ENCODE measurements at places on chromosomes 3 and 15.
A peak's percentile ranks its signal among the peaks of the same experiment; 100 is the strongest.

- no peak for DNase-seq
Measured at GRCh38 chr3:137385922-137386321, 378.2 kb upstream of the SOX14 start.

DNA sequence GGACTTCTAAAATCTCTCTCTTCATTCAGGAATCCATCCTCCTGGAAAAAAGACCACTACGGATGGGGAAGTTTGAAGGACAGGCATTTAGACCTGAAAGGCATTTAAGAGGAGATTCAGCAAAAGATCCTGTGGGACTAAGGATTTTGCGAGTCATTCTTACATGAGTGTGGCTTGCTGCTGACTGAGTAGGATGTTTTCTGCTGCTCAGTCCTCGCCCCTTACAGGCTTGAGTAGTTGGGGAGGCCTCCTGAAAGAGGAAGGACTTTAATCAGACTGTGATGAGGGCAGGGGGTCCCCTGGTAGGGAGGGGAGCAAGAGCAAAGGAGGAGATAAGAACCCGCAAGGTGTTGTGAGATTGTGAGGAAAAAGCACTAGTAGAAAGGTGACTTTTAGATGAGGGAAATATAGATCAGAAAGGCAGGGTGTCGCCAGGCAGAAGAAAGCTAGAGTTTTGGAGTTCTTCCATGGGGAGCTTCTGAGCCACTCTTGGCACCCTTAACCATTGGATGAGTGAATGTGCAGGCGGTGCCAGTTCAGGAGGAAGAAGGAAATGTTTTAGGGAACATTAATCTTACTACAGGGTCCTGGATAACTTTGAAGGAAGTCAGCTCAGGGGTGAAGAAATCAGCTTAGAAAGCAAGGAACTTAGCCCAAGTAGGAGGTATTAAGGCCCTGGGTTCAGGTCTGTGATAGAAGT lies 171.1 kb downstream of the RORA start:
- DNase-seq, result no peak

GRCh38 chr3:53163444-53164387 lies 2.7 kb downstream of the PRKCD start:
- no peak for DNase-seq

GRCh38 chr3:108341911-108342310 lies 45.6 kb downstream of the HHLA2 start:
- DNase-seq, result no peak

DNA sequence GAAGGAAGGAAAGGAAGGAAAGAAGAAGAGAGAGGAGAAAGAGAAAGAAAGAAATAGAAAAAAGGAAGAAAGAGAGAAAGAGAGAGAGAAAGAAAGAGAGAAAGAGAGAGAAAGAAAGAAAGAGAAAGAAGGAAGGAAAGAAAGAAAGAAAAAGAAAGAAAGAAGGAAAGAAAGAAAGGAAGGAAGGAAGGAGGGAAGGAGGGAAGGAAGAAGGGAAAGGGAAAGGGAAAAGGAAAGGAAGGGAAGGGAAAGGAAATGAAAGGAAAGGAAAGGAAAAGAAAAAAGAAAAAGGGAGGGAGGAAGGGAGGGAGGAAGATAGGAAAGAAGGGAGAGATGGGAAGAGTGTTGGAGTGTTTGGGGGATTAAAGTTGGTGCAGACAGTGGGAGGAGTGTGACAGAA lies 450.1 kb downstream of the GBE1 start:
- DNase-seq, result no peak

GRCh38 chr15:92277776-92278175 lies 115.9 kb upstream of the ST8SIA2 start:
- DNase-seq, result peak; percentile 25

DNA sequence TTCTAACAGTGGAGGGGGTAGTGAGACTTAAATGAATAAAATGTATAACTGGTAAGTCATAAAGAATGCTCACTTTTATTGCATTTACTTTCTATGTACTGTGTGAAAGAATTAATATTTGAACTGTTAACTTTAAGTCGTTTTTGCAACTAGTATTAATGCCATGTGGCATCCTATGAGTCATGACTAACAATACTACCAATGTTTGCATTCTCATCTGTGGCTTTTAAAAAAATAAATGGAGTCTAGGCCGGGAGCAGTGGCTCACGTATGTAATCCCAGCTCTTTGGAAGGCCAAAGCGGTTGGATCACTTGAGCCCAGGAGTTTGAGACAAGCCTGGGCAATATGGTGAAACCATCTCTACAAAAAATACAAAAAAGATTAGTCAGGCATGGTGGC lies 5.2 kb downstream of the C3orf49 start:
- no peak for DNase-seq

DNA sequence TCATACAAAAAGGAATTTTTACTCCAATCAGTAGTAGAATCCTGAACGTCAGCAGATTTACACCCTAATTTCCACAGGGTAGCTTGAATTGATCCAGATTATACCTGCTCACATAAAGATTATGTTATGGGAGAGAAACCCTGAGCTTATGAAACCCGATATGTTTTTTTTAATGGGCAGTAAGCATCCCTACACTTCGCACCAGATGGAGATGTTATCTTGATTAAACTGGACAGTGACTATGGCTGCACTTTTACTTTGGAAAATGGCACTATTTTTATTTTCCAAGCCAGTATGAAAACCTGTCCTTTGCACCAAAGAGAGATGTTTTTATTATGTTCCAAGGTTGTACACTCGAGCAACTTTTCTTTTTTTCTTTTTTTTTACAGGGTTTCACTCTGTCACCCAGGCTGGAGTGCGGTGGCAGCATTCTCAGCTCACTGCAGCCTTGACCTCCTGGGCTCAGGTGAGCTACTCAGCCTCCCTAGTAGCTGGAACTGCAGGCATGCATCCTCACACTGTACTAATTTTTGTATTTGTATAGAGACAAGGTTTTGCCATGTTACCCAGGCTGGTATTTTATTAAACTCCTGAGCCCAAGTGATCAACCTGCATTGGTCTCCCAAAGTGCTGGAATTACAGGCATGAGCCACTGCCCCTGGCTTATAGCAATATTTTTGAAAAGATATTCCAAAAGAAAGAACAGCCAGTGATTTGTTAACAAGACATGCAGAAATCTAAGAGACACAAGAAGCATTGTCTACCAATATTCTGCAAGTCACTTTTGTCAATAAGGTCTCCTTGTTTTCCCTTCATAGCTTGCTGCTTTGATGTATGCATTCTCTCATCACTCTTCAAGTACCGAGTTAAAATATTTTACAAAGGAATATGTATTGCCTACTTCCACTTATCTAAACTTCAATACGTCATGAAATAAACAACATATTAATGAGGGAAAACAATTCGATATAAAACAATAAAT lies 1412.6 kb downstream of the ZPLD1 start:
- DNase-seq, result no peak

DNA sequence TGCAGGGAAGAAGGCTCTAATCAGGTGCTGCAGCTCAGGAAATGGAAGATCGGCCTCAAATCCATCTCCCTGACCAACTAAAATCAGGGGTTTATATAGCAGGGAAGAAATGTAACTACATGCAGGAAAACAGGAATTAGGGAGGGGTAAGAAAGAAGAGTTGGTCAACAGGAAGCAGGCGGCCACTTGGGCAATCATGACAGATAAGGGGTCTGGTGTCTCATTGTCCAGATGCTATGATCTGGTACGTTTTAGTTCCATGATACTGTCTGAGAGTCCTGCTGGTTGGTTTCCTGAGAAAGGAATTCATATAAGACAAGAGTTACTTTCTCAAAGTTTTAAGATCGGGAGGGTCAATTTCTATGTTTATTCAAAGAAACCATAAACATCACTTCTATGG lies 24.2 kb downstream of the KATNBL1 start:
- DNase-seq, result no peak

DNA sequence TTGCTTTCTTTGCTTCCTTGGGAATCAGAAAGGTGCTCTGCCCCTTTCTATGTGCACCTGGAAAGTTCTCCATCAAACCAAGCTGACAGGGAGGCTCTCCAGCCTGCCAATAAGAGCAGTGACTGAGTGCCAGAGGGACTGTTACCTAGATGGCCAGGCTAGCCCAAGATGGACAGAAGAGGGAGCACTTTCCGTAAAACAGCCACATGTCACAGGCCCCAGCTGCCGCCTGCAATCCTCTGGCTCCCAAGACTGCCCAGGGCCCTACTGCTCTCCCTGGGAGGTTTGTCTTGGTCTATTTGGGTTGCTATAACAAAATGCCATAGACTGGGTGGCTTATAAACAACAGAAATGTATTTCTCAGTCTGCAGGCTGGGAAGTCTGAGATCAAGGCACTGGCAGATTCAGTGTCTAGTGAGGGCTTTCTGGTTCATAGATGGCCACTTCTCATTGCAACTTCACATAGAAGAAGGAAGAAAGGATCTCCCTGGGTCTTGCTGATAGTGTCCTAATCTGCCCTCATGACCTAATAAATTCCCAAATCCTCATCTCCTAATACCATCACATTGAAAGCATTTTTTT lies 72.3 kb downstream of the TAMM41 start:
- DNase-seq, result no peak

Measured in stimulated activated CD8-positive, alpha-beta memory T cell treated with anti-CD3 and anti-CD28 coated beads, Interleukin-4, amount 100 ng/mL, for 48 hours (primary cell).